ENCODE measurements at places on chromosomes 11 and 22. TPM values are rescaled to one million over a fixed set of nuclear protein-coding genes. Genes with fewer than 3 reads are reported as not detected.

- peak; percentile 69 for DNase-seq
These were observed 550.7 kb downstream of the INSC start for GRCh38 chr11:15665368-15665871.

GRCh38 chr11:11155962-11156815 is 196.9 kb downstream of the CSNK2A3 start:
- DNase-seq: peak; percentile 9

- no peak for DNase-seq
These were observed 369.5 kb downstream of the AASDHPPT start for GRCh38 chr11:106446955-106447354.

DNA sequence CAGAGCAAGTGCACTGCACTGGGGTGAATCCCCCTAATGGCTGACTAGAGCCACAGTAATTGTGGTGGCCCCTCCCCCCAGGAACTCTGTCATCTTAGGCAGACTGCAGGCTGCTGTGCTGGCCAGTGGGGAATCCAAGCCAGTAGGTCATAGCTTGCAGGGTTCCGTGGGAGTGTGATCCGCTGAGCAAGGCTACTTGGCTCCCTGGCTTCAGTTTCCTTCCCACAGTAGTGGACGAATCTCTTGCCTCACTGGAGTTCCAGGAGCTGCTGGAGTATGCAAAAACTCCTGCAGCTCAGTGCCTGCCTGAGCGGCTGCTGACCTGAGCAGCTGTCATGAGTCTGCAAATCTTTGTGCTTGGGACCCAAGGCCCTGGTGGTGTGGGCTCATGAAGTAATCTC is 13.2 kb downstream of the OOSP3 start:
- no peak for DNase-seq

The MIAT gene
- 2.2 TPM for polyA plus RNA-seq

All from A549 (cell line).